Activated CD4-positive, CD25-positive, alpha-beta regulatory T cell (primary cell): ENCODE measurements at places on chromosomes 16 and 17.

DNA sequence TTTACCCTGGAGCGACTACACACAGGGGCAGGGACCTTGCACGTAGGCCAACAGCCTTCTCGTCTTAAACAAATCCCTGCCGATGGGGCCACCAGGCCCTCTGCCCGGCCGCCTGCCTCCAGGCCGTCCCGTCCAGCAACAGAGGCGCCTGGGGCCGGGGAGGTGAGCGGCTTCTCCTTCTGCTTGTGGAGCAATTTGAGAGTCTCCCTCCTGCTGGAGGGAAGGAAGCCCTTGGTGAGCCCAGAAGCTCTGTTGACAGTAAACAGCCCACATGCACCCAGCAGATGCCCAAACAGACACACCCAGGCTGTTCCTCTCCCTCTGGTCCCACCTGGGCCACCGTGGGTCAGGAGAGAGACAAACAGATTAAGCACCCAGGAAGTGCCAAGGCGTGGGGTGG, 8.1 kb downstream of the SLC43A2 start:
- no peak for DNase-seq

GRCh38 chr17:44309472-44309871, 1.1 kb downstream of the RUNDC3A start:
- no peak for DNase-seq

DNA sequence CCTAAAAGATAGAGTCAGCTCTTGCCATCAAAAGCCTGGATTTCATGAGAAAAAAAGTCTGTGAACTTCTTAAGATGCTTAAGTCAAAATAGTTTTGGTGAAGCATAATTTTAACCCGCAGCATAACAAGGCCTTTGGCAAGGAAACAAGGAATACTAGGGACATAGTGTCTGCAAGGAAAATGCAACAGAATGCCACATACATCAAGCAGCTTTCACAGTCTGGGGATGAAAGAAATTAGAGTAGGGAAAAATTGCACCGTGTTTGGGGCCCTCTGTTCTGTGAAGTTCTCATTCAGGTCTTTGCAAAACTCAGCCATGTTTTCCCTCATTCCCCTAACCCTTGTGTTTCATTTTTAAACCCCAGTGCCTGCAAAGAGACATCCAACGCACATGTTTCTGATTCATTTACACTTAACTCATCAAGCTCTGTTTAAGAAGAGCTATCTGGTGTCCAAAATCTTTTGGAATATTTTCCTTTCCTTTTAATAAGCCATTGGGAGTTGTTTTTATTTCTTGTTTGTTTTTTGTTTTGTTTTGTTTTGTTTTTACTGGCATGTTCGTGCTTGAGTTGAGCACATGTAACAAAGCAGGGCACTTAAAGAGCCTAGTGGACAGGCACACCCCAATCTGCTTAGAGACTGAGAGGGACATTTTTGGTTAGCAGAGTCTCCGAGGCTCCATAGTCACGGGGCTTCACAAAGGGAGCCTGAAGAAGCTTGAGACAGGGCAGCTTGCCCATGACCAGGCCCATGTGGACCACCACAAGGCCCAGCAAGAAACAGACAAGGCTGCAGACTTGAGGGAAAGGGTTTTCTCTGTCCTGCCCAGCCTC, 116.5 kb downstream of the ANKFN1 start:
- DNase-seq: no peak

GRCh38 chr16:19115148-19116021, 1.6 kb downstream of the ITPRIPL2 start:
- no peak for DNase-seq

DNA sequence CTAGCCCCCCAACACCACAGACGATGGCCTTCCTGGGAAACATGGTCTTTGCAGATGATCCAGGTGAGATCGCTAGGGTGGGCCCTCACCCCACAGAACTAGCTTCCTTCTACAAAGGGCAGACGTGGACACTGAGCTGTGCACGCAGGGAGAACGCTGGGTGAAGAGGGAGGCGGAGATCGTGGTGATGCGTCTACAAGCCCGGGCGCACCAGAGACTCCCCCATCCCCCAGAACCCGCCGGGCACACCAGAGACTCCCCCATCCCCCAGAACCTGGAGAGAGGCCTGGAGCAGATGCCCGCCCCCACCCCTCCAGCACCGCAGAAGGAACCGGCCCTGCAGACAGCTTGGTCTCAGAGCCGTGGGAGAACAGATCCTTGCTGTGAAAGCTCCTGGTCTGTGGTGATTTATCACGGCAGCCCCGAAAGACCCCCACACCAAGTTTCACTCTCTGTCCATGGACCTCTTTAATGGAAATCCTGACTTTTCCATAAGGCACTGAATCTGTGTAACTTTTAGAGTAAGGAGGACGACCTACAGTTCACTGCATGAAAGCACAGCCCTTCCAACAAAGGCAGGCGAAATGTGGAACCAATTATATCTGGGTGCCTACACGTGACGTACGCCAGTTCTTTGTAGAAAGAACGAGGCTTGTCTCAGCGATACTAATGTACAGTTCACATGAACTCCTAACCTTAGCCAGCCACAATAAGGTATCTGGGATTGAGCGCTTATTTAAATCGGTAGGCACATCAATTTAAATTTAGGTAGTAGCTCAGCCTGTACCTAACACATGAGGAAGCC, 88.5 kb downstream of the ANKRD11 start:
- DNase-seq: no peak

DNA sequence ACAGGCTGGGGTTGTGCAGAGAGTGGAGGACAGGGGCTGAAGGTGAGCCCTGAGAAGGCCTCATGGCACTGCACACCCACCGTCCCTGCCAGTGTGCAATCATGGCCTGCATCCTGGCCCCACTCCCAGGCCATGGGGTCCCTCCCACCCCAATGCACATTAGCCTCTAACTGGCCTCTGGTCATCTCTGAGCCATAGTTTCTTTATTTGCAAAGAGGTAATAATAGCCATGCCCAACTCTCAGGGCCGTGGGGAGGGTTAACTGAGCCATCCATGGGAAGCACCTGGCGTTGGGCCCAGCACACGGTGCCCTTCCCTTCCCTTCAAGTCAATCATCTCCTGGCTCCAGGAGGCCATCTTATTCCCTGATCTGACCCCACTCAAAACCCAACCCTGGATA, 10.8 kb upstream of the ITGA3 start:
- no peak for DNase-seq

- DNase-seq: no peak
These were observed 1.7 kb downstream of the TMEM170A start for GRCh38 chr16:75462806-75463205.

DNA sequence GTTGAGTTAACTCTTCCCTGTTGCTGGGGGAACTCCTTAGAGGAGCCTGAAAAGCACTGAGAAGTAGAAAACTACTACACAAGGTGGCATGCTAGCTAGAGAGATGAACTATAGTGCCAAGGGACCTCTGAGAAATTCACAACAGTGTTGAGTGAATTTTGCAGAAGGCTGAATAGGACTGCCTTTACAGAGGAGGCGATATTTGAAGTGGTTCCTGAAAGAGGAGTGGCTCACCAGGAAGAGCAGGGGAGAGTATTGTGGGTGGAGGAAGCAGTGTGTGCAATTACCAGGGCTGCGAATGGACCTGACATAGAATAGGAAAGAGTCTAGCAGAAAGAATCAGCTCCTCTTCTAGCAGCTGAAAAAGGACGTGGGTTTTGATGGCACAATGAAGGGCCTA, 66.4 kb downstream of the CDK5R1 start:
- DNase-seq: no peak

- DNase-seq: peak; percentile 55
These were observed 818 bp upstream of the NRN1L start for GRCh38 chr16:67883872-67884261.

- DNase-seq: no peak
These were observed 264.0 kb downstream of the ENGASE start for GRCh38 chr17:79338604-79339003.

- no peak for DNase-seq
These were observed 23.0 kb downstream of the METTL22 start for GRCh38 chr16:8644211-8645140.

DNA sequence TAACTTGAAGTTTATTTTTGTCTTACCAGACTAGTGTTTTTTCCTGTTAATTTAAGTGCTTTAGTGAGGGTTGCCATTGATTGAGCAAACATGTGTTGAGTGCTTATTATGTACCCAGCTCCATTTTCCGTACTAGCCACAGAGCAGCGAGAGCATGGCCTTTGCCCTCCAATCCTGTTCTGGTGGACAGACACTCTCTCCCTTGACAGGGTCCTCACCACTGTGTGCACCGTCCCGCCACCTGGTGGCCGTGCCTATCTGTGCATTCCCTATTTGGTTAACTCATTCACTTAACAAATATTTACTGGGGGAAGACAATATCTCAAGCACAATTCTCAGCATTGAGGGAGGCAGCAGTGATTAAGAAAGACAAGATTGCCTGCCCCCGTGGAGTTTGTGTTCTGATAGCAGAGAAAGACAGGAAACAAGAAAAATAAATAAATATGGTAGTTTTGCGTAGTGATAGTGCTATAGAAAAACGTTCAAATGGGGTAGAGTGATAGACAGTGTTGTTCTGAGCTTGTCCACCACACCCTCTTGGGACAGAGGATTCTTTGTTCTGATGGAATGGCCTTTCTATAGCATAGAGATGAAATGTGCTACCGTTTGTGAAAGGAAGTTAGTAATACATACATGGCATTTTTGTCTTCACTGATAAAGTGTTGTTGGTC, 13.0 kb downstream of the CDH13 start:
- no peak for DNase-seq

DNA sequence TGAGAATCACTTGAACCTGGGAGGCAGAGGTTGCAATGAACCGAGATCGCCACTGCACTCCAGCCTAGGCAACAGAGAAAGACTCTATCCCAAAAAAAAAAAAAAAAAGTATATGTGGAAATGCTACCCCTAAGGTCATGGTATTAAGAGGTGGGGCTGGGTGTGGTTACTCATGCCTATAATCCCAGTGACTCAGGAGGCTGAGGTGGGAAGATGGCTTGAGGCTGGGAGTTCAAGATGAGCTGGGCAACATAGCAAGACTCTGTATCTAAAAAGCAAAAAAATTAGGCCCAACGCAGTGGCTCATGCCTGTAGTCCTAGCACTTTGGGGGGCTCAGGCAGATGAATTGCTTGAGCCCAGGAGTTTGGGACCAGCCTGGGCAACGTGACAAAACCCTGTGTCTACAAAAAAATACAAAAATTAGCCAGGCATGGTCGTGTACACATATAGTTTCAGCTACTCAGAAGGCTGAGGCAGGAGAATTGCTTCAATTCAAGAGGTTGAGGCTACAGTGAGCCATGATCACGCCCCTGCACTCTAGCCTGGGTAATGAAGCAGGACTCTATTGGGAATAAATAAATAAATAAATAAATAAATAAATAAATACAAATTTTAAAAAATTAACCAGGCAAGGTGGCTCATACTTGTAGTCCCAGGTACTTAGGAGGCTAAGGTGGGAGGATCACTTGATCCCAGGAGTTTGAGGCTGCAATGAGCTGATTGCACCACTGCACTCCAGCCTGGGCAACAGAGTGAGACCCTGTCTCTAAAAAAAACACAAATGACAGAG, 32.3 kb upstream of the NUFIP2 start:
- DNase-seq: no peak

GRCh38 chr17:59416184-59416583, 84.7 kb downstream of the YPEL2 start:
- DNase-seq: no peak
